ENCODE measurements at places on chromosomes 5 and 9.

GRCh38 chr9:102975251-102975650 is 19.9 kb upstream of the CYLC2 start:
- no peak for DNase-seq

GRCh38 chr5:9176641-9177040 is 369.2 kb downstream of the SEMA5A start:
- no peak for DNase-seq

- DNase-seq: no peak
These were observed 8.0 kb downstream of the BRD3 start for GRCh38 chr9:134059661-134060395.

DNA sequence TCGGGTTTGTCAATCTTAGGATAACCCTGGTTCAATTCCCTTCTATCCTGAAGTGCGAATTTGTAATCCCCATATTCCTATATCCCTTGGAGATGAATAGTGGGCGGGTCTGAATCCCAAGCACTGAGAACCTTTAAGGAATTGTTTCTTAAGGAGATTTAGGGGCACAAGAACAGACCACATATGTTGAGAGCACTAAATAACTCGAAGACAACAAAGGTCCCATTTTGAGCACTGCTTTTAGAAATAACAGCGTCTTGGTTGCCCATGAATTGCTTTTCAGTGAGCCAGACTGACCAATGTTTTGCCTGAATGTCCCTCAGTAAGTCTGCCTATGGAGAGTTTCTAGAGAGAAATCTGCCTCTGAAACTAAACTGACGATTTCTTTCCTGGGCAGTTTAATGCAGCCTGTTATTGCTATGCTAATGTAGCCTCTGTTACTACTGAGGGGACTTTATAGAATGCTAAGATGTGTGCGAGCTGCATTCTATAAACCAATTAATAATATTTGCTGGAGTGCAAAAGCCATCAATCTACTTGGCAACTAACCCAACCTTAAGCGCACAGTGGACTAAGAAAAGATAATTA is 445.0 kb upstream of the DMAC1 start:
- DNase-seq: no peak

DNA sequence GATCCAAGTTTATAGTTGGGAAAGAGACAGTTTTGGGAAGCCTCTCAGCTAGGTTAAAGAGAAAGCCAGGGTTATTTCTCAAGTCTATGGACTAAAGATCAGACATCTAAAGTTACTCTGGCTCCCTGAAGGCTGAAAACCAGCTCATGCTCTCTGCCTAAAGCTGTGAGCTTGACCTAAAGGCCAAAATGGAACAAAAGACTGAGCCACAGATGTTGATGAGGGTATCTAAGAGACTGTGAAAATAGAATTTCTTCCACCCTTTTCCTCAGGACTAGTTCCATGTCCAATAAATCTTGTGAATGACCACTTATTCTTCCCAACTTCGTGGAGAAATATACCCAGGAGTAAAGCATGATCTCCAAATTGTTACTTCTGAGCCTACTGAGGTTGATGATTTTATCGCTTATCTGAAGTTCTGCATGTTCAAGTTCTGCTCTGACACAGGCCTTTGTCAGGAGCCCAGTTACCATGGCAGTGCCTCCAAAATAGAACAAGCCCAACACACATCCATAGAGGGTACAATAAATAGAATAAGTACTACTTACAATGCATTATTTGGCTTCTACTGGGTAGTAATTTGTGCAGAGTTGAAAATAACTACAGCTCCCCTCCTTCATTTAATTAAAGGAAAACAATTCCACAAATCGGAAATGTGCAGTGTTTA is 373.6 kb downstream of the NTRK2 start:
- DNase-seq: no peak

GRCh38 chr9:8221462-8221861 is 421.9 kb upstream of the DMAC1 start:
- DNase-seq: no peak
